ENCODE measurements at places on chromosomes 1 and 21. TPM values are rescaled to one million over a fixed set of nuclear protein-coding genes. Genes with fewer than 3 reads are reported as not detected.

The SLC44A3 gene
- total RNA-seq = not detected

The CLCA4 gene
- total RNA-seq = not detected

The F13B gene
- total RNA-seq = not detected

The UQCRHL gene
- total RNA-seq = 1.9 TPM

The PTCH2 gene
- 0.84 TPM for total RNA-seq

The GUK1 gene
- total RNA-seq = 247 TPM

The EPS8L3 gene
- total RNA-seq = not detected

The NDC1 gene
- 27.3 TPM for total RNA-seq

The HLX gene
- total RNA-seq = 0.91 TPM

The OR10J1 gene
- total RNA-seq = not detected

The LENEP gene
- not detected for total RNA-seq

The GPR161 gene
- 0.36 TPM for total RNA-seq

The VCAM1 gene
- total RNA-seq = not detected

The FCER1G gene
- 2.5 TPM for total RNA-seq

The GPR52 gene
- 3.4 TPM for total RNA-seq

The DHRS3 gene
- 46.8 TPM for total RNA-seq

The CRP gene
- total RNA-seq = not detected

The LMOD1 gene
- not detected for total RNA-seq

The BCL2L15 gene
- total RNA-seq = 3.7 TPM

The DYRK3 gene
- total RNA-seq = 7.9 TPM

The SYCP1 gene
- not detected for total RNA-seq

The NUCKS1 gene
- total RNA-seq = 191 TPM

The SLX9 gene
- 48.2 TPM for total RNA-seq
